ENCODE measurements at places on chromosomes 5 and 9.

DNA sequence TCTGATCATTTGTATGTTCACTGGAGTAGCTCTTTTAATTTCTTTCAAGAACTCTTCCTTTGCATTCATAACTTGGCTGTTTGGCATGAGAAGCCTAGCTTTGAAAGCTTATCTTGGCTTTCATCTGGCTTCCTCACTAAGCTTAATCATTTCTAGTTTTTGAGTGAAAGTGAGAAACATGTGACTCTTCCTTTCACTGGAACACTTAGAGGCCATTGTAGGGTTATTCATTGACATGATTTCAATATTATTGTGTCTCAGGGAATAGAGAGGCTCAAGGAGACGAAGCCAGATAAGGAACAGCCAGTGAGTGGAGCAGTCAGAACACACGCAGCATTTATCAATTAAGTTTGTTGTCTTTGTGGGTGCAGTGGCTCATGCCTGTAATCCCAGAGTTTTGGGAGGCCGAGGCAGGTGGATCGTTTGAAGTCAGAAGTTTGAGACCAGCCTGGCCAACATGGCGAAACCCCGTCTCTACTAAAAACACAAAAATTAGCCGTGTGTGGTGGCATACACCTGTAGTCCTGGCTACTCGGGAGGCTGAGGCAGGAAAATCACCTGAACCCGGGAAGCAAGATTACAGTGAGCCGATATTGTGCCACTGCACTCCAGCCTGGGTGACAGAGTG is 98.3 kb downstream of the UGCG start:
- DNase-seq = no peak

DNA sequence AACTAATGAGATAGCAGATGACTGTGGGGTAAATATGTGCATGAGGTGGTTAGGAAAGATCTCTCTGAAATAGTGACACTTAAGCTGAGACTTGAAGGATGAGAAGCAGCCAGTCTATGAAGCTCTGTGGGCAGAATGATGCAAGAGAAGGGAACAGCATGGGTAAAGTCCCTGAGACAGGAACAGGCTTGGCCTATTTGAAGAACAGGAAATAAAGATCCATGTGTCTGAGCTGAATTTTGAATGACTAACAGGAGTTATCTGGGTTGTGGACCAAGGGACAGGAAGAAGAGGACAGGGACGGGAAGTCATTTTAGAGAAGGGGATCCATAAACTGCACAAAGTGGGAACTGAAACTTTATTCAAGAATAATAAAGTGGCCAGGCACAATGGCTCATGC is 25.6 kb upstream of the HMGCS1 start:
- no peak for DNase-seq

DNA sequence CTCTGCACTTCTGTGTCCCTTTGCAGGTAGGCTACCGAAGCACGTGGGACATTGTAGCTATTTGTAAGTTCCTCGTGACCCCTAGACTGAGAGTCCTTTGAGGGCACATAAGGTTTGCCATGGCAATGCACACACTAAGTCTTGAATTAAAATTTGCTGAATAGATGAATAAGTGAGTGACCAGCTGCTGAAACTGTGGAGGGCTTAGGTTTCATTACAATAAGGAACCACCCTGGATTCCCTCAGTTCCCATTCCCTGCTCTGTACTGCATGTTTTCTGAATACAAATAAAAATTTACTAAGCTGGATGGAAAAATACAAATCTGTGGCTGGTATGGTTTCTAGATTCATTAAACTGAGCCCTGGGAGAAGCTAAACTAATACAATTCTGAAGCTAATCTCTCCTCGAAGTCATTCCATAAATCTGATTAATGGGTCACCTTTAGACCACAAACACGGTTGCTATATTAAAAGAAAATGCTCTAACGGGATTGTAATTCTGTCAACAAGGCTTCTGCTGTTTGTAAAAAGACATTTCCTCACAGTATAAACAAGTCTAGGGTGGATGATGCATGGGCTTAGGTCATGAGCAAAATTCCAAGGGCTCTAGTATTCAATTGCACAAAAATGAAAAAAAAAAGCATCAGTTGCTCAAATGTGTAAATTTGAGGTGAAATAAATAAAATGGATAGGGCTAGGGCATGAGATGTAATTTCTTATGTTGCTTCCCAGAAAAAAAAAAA is 172.3 kb downstream of the ATP10B start:
- no peak for DNase-seq

GRCh38 chr5:35197351-35197750 is 32.9 kb downstream of the PRLR start:
- no peak for DNase-seq

DNA sequence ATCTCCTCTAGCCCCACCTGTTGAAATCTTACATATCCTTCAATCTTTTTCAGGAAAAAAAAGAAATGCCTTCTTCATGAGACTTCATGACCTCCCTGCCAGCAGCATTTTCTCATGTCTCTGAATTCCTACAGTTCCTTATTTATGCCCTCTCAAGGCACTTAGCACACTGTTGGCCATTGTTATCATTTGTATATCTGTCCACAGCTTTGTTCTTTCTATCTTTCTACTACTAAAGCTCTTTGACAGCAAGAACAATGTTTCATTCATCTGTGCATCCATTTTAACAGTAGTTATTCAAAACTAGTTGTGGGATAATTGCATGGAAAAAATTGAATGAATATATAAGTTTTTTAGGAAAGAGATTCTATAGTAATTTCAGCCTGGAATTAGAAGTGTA is 20.9 kb upstream of the GZMA start:
- DNase-seq = no peak
